Activated CD8-positive, alpha-beta memory T cell treated with anti-CD3 and anti-CD28 coated beads, Interleukin-2, amount 10 ng/mL, durations not matched to agents 7 days and 5 days (primary cell): ENCODE measurements at places on chromosomes 12 and 14. TPM values are rescaled to one million over a fixed set of nuclear protein-coding genes. Genes with fewer than 3 reads are reported as not detected.

FAR2 gene
- total RNA-seq: 13.6 TPM

RAD9B gene
- total RNA-seq: 2.2 TPM

RND1 gene
- total RNA-seq: 4.2 TPM

SIRT4 gene
- 3.0 TPM for total RNA-seq

IL31 gene
- not detected for total RNA-seq

SLCO1C1 gene
- not detected for total RNA-seq

OR6C68 gene
- not detected for total RNA-seq

KRT80 gene
- total RNA-seq: not detected

NPAS3 gene
- not detected for total RNA-seq

LHX5 gene
- not detected for total RNA-seq

KIF26A gene
- 0.21 TPM for total RNA-seq
